ENCODE measurements at places on chromosomes 11 and 22.

DNA sequence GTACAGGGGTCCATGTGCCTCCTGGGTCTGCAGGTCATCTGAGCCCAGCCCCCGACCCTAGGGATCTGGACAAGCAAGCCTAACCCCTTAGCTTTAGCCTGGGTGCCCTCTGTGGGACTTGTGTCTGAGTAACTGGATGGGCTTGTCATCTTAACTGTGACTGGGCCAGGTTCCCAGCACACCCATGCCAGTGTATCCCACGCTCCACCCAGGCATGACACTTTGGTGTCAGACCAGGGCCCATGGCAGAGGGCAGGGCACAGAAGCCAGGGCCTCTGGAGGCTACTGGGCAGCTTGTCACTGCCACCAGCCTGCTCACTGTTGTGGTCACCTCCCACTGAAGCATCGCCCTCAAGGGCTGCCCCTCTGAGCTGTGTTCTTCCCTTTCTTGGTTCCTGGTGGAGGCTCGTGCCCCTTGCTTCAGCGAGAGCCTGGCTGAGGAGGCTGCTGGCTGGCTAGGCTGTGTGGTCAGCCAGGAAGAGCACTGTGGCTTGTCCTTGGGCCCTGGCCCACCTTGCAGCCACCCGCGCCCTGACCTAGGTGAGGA is 80.8 kb downstream of the ST3GAL4 start:
- peaks cover 5% of the 10 kb centered on the region for H3K27me3 ChIP-seq
- no peak overlapping the region for H3K4me3 ChIP-seq
- no peaks in the 10 kb centered on the region for H3K36me3 ChIP-seq
- H3K27ac ChIP-seq = no peak overlapping the region
- no peak for DNase-seq

GRCh38 chr11:131672191-131672590 is 301.8 kb downstream of the NTM start:
- no peak overlapping the region for H3K27ac ChIP-seq
- H3K4me3 ChIP-seq = no peak overlapping the region
- no peak for DNase-seq
- H3K4me1 ChIP-seq = peaks cover 2% of the 10 kb centered on the region
- no peaks in the 10 kb centered on the region for H3K27me3 ChIP-seq

DNA sequence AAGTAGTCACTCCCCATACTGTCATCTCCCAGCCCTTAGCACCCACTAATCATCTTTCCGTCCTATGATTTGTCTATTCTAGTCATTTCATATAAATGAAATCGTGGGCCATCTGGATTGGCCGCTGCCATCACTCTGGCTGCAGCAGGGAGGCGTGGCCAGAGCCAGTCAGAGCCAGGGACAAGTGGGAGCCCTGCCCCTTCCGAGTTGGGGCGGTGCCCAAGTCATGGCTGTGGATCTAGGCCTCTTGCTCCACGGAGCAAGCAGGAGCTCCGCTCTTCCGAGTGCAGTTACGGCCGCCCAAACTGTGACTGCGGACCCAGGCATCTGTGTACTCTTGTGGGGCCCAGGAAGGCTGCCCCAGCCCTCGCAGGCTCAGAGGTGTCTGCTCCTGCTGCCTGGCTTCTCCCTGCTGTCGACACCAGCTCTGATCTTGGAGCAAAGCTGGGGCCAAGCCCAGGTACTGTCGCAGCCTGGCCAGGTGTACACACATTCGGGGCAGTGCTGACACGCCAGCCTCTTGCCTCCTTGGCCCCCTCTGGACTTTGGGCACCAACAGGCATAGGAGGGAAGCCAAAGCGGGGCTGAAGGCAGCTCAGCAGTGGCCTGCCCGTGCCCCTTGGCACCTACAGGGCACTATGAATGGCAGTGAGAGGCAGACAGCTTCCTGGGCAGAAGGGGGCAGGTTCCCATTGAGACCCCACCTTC is 8.4 kb downstream of the MRPL48 start:
- H3K36me3 ChIP-seq = no peaks in the 10 kb centered on the region
- H3K4me1 ChIP-seq = peaks cover 11% of the 10 kb centered on the region
- no peak overlapping the region for H3K4me3 ChIP-seq
- no peaks in the 10 kb centered on the region for H3K27me3 ChIP-seq
- no peak overlapping the region for H3K27ac ChIP-seq

GRCh38 chr11:41050791-41051190 is 408.7 kb downstream of the LRRC4C start:
- H3K4me1 ChIP-seq = no peaks in the 10 kb centered on the region
- no peaks in the 10 kb centered on the region for H3K27me3 ChIP-seq
- H3K4me3 ChIP-seq = no peak overlapping the region
- no peaks in the 10 kb centered on the region for H3K36me3 ChIP-seq
- DNase-seq = no peak

GRCh38 chr11:127709960-127710359 is 709.4 kb upstream of the KIRREL3 start:
- DNase-seq = no peak
- no peaks in the 10 kb centered on the region for H3K36me3 ChIP-seq
- H3K27ac ChIP-seq = no peak overlapping the region
- no peaks in the 10 kb centered on the region for H3K27me3 ChIP-seq

- H3K27me3 ChIP-seq = no peaks in the 10 kb centered on the region
- no peak overlapping the region for H3K27ac ChIP-seq
- no peak overlapping the region for H3K4me3 ChIP-seq
- no peak for DNase-seq
These were observed 62.9 kb downstream of the GRK3 start for GRCh38 chr22:25627271-25627852.

GRCh38 chr11:133895061-133895479 is 49.8 kb upstream of the SPATA19 start:
- H3K27ac ChIP-seq = no peak overlapping the region
- no peaks in the 10 kb centered on the region for H3K4me1 ChIP-seq
- H3K4me3 ChIP-seq = no peak overlapping the region

DNA sequence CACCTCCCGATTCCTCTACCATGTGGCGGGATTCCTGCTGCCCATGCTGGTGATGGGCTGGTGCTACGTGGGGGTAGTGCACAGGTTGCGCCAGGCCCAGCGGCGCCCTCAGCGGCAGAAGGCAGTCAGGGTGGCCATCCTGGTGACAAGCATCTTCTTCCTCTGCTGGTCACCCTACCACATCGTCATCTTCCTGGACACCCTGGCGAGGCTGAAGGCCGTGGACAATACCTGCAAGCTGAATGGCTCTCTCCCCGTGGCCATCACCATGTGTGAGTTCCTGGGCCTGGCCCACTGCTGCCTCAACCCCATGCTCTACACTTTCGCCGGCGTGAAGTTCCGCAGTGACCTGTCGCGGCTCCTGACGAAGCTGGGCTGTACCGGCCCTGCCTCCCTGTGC is 10.5 kb downstream of the CXCR5 start:
- H3K36me3 ChIP-seq = peaks cover 20% of the 10 kb centered on the region
- H3K4me3 ChIP-seq = no peak overlapping the region
- no peak overlapping the region for H3K27ac ChIP-seq
- H3K4me1 ChIP-seq = peaks cover 58% of the 10 kb centered on the region
- no peak for DNase-seq
- no peaks in the 10 kb centered on the region for H3K27me3 ChIP-seq

DNA sequence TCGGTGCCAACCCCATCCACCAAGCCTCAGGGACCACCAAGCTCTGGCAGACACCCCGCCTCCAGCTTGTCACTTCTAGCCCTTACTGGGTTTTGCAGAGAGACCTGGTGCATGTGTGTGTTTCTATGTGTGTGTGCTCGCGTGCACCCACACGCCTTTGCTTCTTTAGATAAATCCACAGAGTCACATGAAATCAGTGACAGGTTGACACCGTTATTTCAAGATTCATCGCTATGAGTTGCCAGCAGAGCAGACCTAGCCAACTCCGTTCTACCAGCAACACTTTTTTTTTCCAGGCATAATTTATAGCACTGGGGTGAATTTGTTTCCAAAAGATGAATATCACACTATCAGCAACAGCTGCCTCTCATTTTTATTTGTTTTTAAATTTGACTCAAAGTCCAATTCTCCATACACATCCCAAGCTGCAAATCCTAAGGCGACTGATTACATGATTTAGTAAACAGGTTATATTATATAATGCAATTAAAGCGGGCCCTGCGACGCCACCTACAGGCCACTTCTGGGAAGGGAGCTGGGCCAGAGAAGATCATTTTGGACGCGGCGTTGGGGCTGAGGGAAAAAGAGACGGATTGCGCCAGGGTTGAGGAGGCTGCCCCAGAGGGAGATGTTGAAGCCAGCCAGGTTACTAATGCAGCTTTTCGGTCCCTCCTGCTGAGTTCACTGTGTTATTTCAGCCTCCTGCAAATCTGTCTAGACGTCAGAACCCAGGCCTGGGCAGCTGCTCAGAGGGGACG is 150.5 kb downstream of the FEZ1 start:
- no peaks in the 10 kb centered on the region for H3K4me1 ChIP-seq
- no peaks in the 10 kb centered on the region for H3K36me3 ChIP-seq
- no peak overlapping the region for H3K27ac ChIP-seq
- no peak overlapping the region for H3K4me3 ChIP-seq

- no peaks in the 10 kb centered on the region for H3K36me3 ChIP-seq
- peaks cover 1% of the 10 kb centered on the region for H3K4me1 ChIP-seq
- H3K27ac ChIP-seq = no peak overlapping the region
- peaks cover 15% of the 10 kb centered on the region for H3K27me3 ChIP-seq
- DNase-seq = peak; percentile 59
- no peak overlapping the region for H3K4me3 ChIP-seq
These were observed 23.2 kb downstream of the COMMD9 start for GRCh38 chr11:36265793-36266628.

DNA sequence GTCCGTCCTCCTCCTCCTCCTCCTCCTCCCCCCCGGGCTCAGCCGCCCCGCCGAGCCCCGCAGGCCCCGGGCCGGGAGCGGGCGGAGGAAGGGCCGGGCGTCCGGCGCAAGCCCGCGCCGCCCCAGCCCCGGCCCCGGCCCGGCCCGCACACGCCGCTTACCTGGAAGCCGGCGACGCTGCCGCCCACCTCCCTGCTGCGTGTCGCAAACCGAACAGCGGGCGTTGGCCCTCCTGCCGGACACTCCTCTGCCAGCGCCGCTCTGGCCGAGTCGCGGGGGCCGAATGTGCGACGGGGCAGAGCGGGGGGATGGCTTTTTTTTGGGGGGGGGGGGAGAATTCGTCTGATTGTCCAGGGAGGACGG is 1.1 kb downstream of the IGF2 start:
- no peaks in the 10 kb centered on the region for H3K36me3 ChIP-seq
- H3K4me1 ChIP-seq = peaks cover 14% of the 10 kb centered on the region
- DNase-seq = no peak
- peaks cover 62% of the 10 kb centered on the region for H3K27me3 ChIP-seq

- H3K27ac ChIP-seq = no peak overlapping the region
- H3K4me3 ChIP-seq = no peak overlapping the region
- H3K27me3 ChIP-seq = peaks cover 23% of the 10 kb centered on the region
- no peak for DNase-seq
These were observed 5.3 kb downstream of the KCNE3 start for GRCh38 chr11:74462009-74462408.

DNA sequence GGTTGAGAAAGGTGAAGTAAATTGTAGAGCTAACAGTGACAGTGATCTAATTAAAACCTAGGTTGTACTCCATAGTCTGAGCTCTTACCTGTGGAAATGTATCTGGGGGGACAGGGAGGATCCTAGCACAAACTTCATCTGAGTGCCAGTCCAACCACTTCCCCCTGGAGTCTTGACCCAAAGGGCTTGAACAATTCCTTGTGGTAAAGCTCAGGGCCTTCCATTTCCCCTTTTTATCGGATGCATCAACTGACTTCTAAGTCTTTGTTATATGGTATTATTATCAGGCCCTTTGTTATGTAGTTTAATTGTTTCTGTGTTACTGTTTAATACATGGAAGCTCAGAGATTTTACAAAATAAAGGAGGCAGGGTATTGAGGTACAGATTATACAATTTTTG is 140.2 kb upstream of the SESN3 start:
- H3K27me3 ChIP-seq = peaks cover 9% of the 10 kb centered on the region
- H3K27ac ChIP-seq = no peak overlapping the region
- no peak for DNase-seq
- no peaks in the 10 kb centered on the region for H3K4me1 ChIP-seq
- no peaks in the 10 kb centered on the region for H3K36me3 ChIP-seq
- no peak overlapping the region for H3K4me3 ChIP-seq

All from activated CD4-positive, alpha-beta memory T cell treated with anti-CD3 and anti-CD28 coated beads, Interleukin-2, amount 10 ng/mL, durations not matched to agents 7 days and 5 days (primary cell).